Stimulated activated CD4-positive, alpha-beta T cell treated with anti-CD3 and anti-CD28 coated beads, Interleukin-12 subunit alpha, Interleukin-12 subunit beta, amount 100 ng/mL, for 4 hours (primary cell): ENCODE measurements at places on chromosomes 12 and 14.

DNA sequence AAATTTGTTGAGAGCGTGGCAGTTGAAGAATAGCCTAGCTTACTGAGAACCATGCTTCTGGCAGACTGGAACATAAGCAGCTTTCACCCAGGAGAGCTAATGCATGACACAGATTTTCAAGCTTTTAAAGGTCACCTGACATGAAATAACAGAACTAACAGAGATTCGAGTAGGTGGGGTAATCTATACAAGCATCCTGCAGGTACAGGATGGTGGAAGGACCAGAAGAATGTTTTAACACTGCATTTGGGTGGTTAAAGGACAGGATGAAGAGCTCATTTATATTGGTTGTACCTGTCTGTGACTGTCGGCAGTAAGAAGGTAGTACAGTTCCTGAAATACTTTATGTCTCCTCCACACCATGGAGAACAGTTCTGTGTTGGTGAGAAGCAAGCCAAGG lies 8.9 kb downstream of the PELI2 start:
- no peak for DNase-seq

DNA sequence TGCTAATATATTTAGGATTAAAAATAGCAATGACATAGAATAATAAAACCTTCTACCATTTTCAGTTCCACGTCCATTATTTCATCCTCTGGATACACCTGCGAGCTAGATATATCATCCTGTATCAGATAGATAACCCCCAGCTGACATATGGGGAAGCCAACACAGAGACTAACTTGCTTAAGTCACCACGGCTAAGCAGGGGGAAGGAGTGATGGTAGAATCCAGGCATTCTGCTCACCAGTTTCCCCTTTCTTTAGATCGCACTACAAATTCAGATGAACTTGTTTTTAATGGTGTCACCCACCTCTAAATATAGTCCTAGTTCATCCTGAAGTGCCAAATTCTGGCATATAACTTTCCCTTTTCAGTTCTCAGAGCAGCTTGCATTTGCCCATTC lies 110.1 kb downstream of the TXNDC16 start:
- DNase-seq: no peak

DNA sequence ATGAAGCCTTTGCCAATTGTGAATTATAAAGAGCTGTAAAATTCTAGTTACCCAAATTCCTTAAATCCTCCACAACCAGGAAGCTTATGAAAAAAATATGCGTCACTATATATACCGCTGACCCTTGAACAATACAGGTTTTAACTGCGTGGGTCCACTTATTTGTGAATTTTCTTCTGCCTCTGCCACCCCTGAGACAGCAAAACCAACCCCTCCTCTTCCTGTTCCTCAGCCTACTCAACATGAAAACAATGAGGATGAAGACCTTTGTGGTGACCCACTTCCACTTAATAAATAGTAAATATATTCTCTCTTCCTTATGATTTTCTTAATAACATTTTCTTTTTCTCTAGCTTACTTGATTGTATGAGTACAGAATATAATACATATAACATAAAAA lies 42.2 kb downstream of the CMKLR1 start:
- no peak for DNase-seq

DNA sequence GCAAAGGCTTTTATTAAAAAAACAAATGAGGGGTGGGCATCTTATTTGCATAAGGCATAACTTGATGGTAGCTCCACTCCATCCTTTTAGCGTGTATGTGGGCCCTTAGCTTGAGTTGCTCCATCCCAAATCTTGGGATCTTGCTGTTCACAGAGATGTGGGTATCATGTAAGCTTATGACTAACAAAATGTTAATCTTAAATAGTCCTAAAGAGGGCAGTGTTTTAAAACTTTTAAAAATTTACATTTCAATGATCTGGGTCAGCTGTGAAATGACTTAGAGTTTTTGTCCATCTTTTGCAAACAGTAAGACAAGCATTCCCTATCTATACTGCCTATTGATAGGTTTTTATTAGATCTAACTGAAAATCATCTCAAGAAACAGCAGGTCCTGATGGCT lies 86.0 kb downstream of the SLCO1A2 start:
- DNase-seq: no peak

DNA sequence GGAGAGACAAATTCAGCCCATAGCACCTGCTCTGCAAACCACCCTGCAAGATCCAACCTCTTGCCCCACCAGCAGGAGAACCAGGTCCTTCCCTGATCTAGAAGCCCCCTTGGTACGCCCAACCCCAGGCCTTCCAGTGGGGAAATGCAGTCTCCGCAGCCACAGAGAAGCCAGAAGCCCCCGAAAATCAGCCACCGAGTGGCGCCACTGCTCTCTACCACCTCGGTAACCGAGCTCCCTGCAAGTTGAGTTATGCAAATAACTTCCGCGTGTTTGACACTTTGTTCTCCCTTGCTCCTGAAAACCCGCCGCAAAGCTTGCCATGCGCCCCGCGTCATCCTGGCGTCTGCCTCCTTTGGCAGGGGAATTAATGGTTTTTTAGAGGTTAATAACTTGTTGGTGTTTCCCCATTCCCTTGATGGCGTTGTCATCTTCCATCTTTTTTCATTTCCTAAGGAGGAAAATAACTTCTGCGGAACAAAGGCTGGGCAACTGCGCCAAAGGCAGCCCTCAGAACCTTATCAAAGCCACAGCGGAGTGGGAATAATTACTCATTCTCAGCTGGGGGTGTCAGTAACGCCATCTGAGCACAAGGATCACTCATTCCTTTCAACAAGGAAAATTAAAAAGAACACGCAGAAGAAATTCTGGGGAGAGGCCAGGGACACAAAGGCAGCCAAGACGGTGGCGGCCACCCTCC lies 60.4 kb downstream of the FZD10 start:
- no peak for DNase-seq

DNA sequence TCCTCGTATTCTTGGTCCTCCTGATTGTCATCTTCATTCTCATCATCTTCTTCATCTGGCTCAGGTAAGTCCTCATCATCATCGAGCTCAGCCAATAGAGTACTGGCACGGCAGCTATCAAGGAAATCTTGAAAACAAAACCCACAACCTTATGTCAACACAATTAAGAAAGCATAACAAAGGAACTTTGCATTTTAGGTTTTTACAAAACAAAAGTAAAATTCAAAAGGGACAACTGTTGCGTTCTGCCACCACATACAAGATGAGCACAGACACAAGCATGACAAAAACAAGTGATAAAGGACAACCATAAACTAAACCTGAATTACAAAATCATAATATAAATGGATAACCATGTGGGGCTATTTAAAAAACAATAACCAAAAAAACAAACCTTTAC lies 84.7 kb downstream of the HECTD1 start:
- no peak for DNase-seq

GRCh38 chr12:116346741-116347140 lies 69.2 kb upstream of the MED13L start:
- no peak for DNase-seq

DNA sequence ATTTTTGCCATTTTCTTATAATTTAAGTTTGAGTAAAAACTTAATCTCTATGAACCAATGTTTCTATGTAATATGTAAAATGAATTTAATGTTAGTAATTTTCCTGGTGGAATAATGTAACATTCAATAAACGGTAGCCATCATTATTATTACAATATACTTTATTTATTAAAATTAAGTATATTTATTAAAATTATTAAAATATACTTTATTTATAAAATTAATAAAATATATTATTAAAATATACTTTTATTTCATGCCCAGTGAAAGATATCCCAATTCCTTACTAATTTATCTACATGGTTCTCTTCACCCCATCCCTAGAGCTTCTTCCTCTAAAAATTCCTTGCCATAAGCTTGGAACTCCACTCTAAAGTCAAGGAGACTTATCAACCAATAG lies 2.5 kb downstream of the CAPS2 start:
- DNase-seq: no peak

- no peak for DNase-seq
Measured at GRCh38 chr12:9687228-9687627, 17.7 kb downstream of the CLEC2D start.

DNA sequence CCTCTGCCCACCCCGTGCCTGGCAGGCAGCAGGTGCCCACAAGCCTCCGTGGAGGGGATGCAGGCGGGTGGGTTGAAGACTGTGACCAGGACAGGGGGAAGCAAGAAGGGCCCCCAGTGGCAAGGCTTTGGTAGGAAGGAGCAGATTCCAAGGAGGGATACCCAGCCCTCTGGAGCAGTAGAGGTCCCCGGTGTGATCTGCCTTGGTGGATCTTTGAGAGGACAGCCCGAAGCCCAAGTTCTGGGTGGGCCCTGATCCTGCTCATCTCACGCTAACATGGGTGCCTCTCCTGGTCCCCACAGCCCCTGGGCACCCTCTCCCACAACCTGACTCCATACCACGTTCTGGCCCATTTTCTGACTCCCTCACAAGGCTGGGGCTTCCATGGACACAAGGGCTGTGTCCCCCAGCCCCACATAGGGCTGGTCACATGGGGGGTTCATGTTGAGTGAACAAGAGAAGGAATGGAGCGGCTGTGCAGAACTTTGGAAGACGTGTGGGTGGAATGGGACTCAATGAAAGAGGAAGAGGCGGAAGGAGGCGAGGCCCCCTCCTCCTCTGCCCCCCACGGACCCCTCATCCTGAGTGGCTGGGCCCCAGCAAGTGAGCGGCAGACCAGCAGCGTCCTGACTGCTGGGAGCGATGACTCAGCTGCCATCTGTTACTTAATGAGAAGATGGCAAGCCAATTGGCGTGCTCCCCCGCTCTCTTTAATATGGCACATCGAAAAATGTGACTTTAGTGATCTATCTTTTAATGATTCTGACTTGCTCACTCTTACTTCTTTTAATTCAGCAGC lies 77.0 kb upstream of the BCL11B start:
- DNase-seq: no peak

DNA sequence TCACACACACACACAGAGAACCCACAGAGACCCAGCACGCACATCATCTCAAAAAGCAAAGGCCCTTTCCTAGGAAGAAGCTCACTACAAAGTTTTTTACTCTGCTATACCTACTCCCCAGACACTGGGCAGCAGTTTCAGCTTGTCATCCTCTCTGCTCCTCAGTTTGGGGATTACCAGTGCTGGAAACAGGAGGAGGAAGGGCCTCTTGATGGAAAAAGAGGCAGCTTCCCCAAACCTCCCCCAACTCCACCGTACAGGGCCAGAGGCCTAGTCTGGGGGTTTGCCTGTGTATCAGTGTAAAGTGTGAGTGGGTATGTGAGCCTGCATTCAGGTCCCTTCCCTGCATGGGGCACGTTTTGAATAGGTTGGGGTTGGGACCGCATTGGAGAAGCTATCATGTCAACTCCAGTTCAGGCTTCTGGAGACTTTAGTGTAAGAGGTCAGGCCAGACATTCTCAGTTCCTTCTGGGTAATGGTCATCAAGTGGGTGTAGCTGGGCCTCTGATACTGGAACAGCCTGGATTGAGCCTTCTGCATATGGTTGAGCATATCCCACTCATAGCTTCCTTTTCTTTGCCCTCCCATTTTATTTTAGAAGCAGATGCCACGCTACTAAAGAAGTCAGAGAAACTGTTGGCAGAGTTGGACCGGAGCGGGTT lies 1.2 kb downstream of the REM2 start:
- DNase-seq: no peak

DNA sequence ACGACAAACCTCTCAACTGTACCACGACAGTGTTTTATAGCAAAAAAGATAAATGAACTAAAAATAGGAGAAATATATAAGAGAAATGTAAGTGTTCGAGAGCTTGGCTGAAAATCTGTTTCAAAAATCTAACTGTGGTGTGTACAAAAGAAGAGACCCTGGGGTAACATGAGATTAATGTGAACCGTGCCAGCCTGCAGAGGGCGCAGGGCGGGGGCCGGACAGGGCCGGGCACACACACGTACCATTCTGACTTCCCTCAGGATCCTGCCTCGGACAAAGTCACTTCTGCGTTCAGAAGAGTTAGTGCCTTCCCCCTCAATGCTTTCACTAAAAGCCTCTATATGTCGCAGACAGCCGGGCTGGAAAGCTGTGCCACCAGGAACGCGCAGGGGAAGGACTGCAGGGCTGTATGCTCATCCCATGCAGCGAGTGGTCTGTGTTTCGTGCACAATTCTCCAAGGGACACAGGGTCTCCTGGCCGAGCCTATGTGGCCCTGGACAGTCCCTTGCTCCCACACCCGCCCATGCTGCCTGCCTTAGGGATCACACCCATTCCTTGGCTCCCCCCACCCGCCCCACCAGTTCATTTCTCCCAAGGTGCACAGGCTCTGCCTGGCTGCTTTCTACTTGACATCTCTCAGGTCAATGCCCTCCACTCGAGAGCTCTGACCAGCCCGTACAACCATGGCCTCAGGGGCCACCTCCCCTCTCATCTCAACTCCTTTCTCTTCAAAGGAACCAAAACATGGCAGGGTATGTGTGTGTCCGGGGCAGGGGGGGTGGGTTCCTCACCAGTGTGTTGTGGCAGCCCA lies 8.5 kb downstream of the CDCA4 start:
- DNase-seq: no peak

- no peak for DNase-seq
Measured at GRCh38 chr14:104598039-104598909, 6.3 kb downstream of the TMEM179 start.

DNA sequence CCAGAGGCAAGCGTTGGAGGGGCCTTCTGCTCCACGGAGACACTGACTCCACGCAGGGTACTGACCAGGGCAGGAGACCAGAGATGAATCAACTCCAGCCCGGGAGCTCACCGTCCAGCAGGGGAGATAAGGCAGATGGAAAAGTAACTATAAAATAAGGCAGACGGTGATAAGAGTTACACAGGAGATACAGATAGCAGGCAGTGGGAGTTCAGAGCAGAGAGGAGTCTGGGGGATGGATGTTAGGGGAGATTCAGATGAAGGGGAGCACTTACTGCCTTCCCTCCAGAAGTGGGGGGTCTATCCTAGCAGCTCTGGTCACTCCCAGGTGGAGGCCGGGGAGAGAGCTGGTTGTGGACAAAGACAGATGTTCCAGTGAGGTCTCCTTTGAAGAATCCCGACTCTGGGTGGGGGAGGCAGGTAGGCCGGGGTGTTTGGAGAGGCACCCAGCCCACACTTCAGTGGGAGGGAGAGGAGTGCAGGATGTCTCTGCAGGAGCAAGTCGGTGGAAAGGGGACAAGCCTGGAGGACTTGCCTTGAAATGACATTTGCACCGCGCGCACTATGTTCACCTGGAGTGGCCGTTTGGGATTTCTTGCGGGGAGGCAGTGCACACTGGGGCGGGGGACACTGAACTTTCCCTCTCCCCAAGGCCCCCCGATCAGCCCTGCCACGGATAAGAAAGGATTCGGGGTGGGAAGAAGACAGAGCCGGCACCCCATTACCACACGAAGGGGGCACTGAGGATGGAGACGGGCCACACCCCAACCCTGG lies 1.2 kb downstream of the PITPNM2 start:
- DNase-seq: no peak

GRCh38 chr12:92634730-92635129 lies 68.1 kb upstream of the PLEKHG7 start:
- DNase-seq: no peak
